ENCODE measurements at places on chromosomes 2 and 18.

DNA sequence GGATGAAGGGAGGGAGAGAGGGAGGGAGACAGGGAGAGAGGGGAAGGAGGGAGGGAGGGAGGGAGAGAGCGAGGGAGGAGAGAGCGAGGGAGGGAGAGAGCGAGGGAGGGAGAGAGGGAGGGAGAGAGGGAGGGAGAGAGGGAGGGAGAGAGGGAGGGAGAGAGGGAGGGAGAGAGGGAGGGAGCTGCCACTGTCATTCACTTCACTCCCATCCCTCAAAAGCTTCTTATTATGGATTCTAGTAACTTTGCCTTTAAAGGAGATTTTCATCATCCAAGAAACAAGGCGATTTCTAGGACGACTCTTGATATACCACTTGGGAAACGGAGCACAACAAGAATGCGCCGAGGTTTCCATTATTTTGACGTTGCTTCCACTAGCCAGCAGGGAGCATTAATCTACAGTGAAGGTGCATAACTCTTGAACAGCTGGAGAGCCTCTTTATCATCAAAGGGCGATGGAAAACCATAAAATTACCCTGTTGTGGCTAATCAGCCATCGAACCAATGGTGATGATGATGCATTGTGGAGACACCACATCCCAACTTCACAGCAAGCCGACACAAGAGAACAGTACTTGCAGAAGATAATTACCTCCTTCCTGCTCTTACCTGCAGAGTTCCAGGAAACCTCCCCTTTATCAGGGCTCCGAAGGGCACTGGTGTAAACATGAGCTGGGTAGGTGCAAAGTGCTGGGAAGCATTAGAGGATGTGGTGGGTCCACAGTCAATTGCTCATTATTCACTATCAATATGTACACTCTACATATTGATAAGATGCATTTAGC lies 130.5 kb downstream of the EIPR1 start:
- DNase-seq = no peak

GRCh38 chr18:13500227-13500865 lies 226.0 kb downstream of the FAM210A start:
- no peak for DNase-seq

- DNase-seq = no peak
Observed at GRCh38 chr2:16073921-16074425, 133.6 kb downstream of the MYCN start.

- DNase-seq = no peak
Observed at GRCh38 chr2:136126421-136126926, 8.5 kb upstream of the CXCR4 start.

- DNase-seq = no peak
Observed at GRCh38 chr2:121152861-121153260, 132.1 kb downstream of the TFCP2L1 start.

GRCh38 chr2:23220513-23221094 lies 164.4 kb upstream of the KLHL29 start:
- DNase-seq = no peak

- DNase-seq = no peak
Observed at GRCh38 chr2:233497692-233498091, 68.9 kb downstream of the USP40 start.
